ENCODE measurements at places on chromosomes 12 and 14.

DNA sequence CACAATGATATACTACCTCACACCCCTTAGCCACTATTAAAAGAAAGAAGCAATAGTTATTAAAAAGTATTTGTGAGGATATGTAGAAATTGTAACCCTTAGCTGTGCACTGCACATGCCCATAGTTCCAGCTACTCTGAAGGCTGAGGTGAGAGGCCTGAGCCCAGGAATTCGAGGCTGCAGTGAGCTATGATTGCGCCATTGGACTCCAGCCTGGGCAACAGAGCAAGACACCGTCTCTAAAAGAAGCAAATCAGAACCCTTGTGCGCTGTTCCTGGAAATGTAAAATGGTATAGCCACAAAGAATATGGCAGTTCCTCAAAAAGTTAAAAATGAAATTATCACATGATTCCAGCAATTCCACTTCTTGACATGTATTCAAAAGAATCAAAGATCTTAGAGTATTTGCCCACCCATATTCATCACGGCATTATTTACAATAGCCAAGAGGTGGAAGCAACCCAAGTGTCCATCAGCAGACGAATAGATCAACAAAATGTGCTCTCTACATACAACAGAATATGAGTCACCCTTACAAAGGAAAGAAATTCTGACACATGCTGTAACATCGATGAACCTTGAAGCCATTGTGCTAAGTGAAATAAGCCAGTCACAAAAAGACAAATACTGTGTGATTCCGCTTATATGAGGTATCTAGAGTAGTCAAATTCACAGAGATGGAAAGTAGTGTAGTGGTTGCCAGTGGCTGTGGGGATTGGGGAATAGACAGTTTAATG is 23.7 kb upstream of the YLPM1 start:
- DNase-seq: no peak

DNA sequence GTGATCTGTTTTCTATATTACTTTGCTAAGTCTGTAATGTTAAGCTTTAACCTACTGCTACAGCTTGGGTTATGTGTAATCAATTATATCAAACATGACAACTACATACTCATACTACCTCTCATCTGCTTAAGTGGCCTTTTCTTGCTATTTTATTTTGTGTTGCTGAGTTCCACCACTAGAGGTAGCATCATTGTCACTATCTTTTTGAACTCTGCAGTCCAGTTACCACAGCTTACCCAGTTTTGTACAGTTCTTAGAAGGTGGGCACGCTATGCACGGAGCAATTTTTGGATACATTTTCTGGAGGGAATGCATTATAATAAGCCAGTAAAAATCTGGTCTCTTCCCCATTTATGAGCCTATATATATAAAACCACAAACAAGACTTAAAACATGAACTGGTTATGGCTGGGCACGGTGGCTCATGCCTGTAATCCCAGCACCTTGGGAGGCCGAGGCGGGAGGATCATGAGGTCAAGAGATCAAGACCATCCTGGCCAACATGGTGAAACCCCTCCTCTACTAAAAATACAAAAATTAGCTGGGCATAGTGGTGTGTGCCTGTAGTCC is 48.5 kb downstream of the SAV1 start:
- no peak for DNase-seq

DNA sequence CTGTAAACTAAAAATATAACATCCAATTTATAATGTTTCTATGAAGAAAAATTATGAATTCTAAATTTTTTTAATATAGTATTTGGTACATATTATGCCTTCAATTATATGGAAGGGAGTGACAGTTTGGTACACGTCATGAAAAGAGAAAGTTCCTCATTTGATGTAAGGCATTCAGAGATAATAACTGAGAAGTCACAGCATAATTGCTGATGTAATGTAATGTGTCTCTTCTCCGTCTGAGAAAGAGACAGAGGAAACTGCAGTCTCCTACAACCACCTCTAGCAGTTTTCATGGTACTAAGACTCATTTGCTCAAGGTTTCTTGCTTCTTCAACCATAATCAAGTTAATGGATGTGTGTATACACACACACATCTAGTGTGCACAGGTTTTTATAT is 2.3 kb upstream of the CD69 start:
- DNase-seq: no peak

GRCh38 chr14:104142136-104142945 is 4.0 kb downstream of the KIF26A start:
- no peak for DNase-seq

GRCh38 chr14:97028382-97028781 is 231.2 kb downstream of the VRK1 start:
- no peak for DNase-seq

DNA sequence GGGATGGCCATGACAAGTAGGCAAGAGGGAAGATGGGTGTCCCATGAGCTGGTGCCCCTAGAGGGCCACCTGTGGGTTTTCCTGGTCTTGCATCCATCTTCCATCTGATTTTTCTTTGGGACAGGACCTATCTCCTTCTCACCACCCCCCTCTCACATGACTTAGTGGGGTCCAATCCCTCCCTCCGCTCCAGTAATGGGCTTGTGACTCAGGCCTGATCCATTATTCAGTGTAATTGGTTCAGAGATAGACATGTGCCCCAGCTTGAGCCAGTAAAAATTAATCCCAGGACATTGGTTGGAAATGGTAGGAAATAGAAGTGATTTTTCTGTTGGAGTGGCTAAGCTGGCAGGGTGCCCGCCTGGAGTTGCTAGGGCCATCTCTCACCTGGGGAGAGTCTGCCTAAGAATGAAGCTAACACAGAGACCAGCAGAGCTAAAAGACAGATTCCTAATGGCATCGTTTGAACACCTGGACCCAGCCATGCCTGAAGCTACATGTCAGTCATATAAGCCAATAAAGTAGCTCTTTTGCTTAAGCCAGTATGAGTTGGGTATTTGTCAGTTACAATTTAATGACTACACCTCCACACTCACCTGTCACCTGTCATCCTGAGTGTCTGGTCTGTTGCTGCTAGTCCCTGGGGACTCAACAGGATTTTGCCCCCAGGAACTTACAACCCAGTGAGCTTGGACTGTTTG is 14.7 kb downstream of the RASAL1 start:
- no peak for DNase-seq

DNA sequence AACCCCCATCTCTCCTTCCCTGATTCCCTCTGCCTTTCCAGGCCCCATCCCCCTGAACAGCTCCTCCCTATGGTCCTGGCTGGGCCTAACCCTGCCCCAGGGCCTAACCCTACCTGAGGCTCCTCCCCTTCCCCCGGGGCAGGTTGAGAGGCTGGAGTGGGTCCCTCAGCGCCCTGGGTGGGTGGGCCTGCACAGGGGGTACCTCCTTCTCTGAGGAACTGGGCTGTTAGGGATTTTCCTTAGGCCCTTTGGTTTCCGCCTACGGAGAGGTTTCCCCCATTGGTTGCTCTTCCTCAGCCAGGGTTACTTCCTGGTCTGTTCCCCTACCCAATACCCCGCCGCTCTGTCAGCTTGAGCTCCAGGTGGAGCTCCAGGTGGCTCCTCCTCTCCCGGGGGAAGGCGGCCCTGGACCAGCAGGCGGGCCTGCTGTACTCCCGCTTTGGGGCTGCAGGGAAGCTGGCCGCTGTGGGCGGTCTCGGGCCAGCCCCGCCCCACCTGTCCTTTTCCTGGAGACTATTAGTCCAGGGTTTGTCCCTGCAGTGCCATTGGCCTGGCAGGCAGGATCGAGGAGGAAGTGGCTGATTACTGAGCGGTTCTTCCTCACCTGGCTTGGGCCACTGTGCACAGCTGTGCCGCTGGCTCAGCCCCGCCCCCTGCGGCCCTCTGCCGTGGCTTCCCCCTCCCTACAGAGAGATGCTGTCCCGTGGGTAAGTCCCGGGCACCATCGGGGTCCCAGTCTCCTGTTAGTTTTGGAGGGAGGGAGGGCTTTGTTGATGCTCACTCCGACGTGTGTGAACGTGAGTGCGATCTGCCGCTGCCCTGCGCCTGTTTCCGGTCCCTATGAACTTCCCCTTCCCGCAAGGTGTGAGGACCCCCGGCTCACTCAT is 2.5 kb downstream of the C12orf57 start:
- peak; percentile 66 for DNase-seq

- DNase-seq: peak; percentile 84
Measured at GRCh38 chr12:113222730-113223531, 1.7 kb downstream of the TPCN1 start.

GRCh38 chr14:55356913-55357312 is 54.7 kb downstream of the ATG14 start:
- peak; percentile 79 for DNase-seq

DNA sequence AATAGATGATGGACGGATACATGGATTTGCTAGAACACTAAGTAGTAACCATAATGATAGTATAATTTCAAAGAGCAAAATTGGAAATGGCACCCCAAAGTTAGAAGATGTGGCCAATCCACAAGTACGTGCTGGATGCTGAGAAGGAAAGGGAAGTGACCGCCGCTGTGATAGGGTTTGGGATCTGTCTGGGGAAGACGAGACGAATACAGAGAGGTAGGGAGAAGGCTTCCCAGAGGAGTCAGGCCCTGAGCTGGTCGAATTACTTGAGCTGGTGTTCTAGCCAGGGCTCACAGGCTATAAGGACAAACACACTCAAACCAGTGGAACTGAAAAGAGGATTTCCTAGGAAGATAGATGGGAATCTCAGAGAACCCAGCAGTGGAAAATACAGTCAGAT is 9.4 kb upstream of the ACVR1B start:
- no peak for DNase-seq

GRCh38 chr14:25180221-25180620 is 130.3 kb upstream of the STXBP6 start:
- no peak for DNase-seq

DNA sequence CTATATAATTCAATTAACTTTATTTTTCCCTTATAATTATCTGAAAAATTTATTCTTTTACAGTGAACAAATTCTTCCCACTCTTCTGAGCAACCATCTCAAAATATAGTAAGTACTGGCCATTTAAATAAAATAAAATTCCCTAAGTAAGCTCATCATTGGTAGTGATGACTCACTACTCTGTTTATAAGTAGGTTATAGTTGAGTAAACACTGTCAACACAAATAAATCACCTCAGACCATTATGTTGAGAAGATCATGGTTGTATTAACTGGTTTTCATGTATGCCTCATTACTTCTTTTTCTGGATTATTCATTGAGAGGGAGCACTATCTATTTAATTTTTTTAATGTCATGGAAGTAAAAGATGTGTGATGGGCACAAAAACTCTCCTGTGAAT is 220.5 kb downstream of the SEC23A start:
- DNase-seq: no peak

GRCh38 chr14:54794159-54794558 is 108.5 kb downstream of the GCH1 start:
- no peak for DNase-seq

DNA sequence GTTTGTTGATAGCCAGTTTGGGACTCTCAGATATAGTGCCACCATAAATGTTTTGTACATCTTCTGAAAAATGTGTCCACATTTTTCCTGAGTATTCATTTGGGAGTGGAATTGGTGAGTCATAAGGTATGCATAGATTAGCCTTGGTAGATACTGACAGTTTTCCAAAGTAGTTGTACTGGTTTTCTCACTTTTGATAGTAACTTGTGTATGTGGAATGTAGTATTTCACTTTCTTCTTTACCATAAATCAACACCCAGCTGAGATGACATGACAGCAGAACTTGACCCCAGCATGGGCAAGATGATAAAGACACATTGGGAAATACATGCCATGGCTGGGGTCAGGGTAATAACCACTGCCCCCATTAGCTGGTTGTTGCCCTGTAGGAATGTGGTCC is 5.4 kb downstream of the FBXW8 start:
- DNase-seq: no peak

DNA sequence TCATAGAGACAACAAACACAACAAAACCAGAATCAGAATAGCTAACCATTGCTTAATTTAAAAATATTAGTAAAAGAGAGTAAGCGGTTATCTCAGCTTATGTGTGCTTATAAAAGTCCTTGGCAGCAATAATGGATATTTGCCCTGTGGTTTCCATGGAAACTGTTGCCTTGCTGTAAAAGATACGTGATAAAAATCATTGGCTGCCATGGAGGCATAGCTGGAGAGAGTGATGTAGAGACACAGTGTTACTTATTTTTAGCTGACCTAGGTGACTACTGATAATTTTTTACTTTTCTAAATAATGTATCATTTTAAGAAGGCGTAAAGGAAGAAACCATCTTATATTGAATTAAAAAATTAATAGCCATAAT is 92.9 kb downstream of the ERC1 start:
- no peak for DNase-seq

GRCh38 chr14:103138301-103139131 is 15.3 kb downstream of the TNFAIP2 start:
- DNase-seq: no peak

DNA sequence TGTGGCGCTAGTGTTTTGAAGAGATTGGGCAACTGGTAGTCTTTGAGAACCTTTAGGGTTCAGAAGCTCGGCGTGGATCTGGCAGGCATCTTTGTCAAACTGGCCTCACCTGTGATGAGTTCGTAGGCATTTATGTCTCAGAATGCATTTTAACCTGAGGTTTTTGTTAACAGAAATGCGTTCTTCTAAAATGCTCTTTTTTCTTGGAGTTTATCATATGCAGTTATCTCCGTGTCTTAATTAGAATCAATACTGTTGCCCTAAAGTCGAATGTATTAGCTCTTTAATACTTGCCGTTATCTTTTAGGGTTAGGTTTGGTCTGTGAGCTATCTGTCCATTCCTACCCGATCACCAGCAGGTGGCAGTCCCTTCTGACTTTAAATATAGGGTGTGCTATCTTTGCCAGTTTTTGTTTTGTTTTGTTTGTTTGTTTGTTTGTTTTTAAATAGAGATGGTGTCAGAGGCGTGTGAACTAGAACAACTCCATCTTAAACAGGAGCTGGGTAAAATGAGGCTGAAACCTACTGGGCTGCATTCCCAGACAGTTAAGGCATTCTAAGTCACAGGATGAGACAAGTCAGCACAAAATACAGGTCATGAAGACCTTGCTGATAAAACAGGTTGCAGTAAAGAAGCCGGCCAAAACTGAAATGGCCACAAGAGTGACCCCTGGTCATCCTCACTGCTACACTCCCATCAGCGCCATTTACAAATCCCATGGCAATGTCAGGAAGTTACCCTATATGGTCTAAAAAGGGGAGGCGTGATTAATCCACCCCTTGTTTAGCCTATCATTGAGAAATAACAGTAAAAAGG is 1.4 kb downstream of the ATF1 start:
- no peak for DNase-seq

- no peak for DNase-seq
Measured at GRCh38 chr14:20501346-20501745, 4.0 kb upstream of the RNASE10 start.

DNA sequence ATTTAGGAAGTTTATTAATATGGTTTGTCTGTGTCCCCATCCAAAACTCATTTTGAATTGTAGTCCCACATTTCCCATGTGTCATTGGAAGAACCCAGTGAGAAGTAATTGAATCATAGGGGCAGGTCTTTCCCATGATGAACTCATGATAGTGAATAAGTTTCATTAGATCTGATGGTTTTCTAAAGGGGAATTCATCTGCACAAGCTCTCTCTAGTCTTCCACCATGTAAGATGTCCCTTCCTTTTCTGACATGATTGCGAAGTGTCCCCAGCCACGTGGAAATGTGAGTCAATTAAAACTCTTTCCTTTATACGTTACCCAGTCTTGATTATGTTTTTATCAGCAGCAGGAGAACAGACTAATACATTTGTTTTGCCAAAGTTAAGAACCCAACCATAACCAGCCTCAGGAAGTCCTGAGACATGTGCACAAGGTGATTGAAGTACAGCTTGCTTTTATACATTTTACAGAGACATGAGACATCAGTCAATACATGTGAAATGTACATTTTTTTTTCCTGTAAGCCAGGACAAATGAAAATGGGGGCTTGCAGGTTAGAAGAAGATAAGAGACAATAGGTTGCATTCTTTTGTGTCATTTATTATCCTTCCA is 1136.7 kb downstream of the TMEM121 start:
- no peak for DNase-seq
